ENCODE measurements at places on chromosomes 4 and X.
A peak's percentile ranks its signal among the peaks of the same experiment; 100 is the strongest.

GRCh38 chr4:39061457-39061856 lies 575 bp upstream of the KLHL5 start:
- no peak for DNase-seq

GRCh38 chr4:108174856-108175255 lies 6.1 kb upstream of the LEF1 start:
- DNase-seq: no peak

- DNase-seq: peak; percentile 62
Measured at GRCh38 chrX:73851014-73852009, 288.3 kb downstream of the CHIC1 start.

- DNase-seq: no peak
Measured at GRCh38 chrX:3963980-3964379, 250.5 kb upstream of the PRKX start.

GRCh38 chrX:69503228-69503781 lies 821 bp upstream of the NALF2 start:
- DNase-seq: no peak

All from stimulated activated CD4-positive, alpha-beta T cell treated with anti-CD3 and anti-CD28 coated beads, Interleukin-12 subunit alpha, Interleukin-12 subunit beta, amount 100 ng/mL, for 48 hours (primary cell).